Left forelimb (tissue), 1 donor: ENCODE measurements at places on chromosomes 5 and 9.

DNA sequence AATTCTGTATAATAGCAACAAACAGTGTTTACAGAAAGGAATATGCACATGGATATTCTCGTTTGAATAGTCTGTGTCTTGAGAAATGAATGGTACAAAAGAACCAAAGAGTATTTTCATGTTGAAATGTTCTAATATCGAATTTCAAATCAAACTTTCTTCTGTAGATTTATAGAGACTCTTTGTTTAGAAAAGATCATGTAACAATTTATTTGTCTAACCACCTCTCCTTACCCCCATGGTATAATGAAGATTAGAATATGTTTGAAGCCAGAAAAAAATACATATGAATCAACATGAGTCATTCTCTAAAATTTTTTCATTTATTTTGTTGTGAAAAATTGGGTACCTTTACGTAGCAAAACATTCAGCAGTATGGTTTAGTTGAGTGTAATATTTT, 285.6 kb downstream of the PRR16 start:
- no peak for DNase-seq

GRCh38 chr5:141547488-141547887, 58.6 kb downstream of the PCDHGC5 start:
- DNase-seq: no peak

GRCh38 chr5:89289604-89290003, 406.6 kb upstream of the MEF2C start:
- no peak for DNase-seq

- no peak for DNase-seq
Observed at GRCh38 chr5:65073250-65073661, 304.5 kb downstream of the CWC27 start.

DNA sequence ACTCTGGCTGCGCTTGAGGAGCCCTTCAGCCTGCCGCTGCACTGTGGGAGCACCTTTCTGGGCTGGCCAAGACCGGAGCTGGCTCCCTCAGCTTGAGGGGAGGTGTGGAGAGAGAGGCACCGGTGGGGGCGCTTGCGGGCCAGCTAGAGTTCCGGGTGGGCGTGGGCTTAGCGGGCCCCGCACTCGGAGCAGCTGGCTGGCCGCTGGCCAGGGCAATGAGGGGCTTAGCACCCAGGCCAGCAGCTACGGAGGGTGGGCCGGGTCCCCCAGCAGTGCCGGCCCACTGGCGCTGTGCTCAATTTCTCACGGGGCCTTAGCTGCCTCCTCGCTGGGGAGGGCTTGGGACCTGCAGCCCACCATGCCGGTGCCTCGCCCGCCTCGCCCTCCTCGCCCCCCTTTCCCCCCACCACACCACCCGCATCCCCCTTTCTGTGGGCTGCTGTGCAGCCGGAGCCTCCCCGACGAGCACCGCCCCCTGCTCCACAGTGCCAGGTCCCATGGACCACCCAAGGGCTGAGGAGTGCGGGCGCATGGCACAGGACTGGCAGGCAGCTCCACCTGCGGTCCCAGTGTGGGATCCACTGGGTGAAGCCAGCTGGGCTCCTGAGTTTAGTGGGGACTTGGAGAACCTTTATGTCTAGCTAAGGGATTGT, 954.5 kb downstream of the DTWD2 start:
- DNase-seq: no peak

DNA sequence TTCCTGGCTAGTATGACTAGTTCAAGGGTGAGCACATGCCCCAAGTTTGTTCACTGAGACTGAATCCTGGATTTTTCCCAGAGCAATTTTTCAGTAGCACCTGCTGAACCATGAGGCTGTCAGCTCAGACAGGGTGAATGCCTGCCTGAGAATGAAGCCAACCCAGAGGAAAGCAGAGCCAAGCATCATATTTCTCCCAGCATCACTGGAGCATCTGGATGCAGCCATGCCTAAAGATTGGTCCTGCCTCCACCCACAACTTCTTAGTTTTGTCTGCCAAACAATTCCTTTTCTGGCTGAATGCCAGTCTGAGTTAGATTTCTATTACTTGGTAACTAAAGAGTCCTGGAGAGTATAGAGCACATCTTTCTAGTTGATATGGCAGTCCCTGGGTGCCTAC, 343.6 kb downstream of the CSNK1G3 start:
- DNase-seq: no peak
